ENCODE measurements at places on chromosomes 12 and 14.

DNA sequence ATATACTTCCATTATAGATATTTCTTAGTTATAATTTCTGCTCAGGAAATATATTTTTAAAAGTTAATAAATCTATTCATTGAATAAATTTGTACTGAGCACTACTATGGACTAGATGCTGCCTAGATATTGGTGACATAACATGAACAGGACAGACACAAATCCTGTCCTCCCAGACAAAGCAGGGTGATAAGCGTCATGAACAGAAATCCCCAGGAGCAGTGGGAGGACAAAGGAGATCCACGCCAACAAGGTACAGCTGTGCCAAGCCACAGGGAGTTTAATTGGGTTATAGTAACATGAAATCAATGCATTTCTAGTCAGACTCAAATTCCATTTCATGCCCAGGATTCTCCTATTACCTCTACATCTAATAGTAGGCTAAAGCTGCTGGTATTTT, 171.8 kb upstream of the CPNE8 start:
- no peak for DNase-seq

DNA sequence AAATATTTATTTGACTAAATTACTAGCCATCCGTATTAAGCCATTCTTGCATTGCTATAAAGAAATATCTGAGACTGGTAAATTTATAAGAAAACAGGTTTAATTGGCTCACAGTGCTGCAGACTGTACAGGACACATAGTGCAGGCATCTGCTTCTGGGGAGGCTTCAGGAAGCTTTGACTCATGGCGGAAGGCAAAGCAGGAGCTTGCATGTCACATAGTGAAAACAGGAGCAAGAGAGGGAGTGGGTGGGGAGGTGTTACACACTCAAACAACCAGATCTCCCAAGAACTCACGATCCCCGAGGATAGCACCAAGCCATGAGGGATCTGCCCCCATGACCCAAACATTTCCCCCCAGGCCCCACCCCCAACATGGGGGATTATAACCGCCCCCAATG, 26.7 kb upstream of the RAB21 start:
- no peak for DNase-seq

- DNase-seq: no peak
Measured at GRCh38 chr12:116710370-116711150, 27.3 kb downstream of the SPRING1 start.

GRCh38 chr12:77003246-77003645, 62.1 kb downstream of the E2F7 start:
- DNase-seq: no peak

DNA sequence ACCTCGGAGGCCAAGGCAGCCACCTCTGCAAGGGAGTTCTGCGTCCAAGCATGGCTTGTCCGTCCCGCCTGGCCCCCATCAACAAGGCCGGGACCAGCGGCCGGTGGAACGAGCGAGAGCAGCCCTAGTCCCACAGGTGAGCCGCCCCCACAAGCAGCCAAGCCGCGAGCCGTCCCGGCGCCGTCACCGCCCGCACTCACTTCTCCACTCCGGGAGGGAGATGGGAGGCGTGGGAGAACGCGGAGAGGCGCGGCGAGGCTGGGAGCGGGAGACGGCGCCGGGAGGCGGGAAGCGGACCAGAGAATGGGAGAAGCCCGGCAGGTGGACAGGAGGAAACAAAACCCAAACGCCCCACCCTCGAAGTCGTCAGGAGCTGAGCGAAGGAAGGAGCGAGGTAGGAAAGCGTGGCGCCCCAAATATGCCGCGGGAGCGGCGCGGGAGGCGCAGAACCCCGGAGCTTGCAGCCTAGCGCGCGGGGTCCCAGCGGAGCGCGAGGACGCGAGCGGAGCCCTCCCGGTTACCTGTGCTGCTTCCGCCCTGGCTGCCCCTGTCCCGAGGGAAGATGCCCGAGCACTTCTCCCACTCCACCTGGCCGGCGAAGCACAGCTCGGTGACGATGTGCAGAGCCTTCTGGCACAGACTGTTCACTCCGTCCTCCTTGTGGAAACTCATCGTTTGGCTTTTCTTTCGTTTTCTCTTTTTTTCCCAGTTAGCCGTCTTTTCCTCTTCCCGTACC, 600 bp downstream of the SYT10 start:
- DNase-seq: no peak

DNA sequence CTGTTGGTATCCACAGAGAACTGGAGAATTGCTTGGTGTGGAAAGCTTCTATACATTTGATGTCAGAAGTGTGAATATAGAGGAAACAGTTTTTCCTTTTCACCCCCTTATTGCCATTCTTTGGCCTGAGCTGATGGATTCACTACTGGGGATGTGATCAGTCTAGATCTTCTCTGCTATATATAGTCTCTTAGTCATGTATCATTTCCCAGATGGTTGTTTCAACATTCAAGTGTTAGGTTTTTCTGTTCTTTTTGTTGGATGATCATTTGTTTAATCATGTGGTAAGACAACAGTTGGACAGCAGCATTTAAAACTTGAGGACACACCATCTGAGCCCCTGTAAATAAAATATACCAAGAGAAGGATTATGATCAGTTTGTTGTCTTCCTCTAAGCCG, 29.6 kb downstream of the TMX1 start:
- no peak for DNase-seq

- no peak for DNase-seq
Measured at GRCh38 chr12:31874961-31875608, 84.1 kb upstream of the RESF1 start.

GRCh38 chr14:99546234-99546879, 57.6 kb downstream of the CCDC85C start:
- DNase-seq: peak; percentile 75

GRCh38 chr12:14537088-14537487, 30.6 kb downstream of the PLBD1 start:
- no peak for DNase-seq

- no peak for DNase-seq
Measured at GRCh38 chr12:4091016-4091743, 182.4 kb upstream of the CCND2 start.

- no peak for DNase-seq
Measured at GRCh38 chr12:55963760-55964159, 2.1 kb downstream of the PMEL start.

Measured in NCI-H524 treated with DMSO at 0.1 percent for 48 hours (cell line).